ENCODE measurements at places on chromosomes 3 and 15. TPM values are rescaled to one million over a fixed set of nuclear protein-coding genes. Genes with fewer than 3 reads are reported as not detected.

DNA sequence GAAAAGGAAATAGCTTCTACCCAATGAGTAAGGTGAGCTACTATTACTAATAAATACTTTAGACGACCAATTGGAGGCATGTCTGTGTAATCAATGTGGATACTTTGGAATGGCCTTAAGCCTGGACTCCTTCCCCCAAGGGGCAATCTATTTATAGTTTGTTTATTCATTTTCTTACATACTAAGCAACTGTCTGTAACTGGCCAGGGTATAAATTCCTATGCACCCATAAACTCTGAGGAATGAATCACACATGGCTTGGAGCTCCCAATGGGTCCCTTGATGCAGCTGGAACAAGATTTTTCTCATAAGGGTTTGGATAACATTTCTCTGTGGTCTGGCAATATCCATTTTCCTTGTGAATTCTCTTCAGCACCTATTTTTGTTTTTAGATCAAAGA, 506.8 kb downstream of the EDEM1 start:
- DNase-seq = no peak

DNA sequence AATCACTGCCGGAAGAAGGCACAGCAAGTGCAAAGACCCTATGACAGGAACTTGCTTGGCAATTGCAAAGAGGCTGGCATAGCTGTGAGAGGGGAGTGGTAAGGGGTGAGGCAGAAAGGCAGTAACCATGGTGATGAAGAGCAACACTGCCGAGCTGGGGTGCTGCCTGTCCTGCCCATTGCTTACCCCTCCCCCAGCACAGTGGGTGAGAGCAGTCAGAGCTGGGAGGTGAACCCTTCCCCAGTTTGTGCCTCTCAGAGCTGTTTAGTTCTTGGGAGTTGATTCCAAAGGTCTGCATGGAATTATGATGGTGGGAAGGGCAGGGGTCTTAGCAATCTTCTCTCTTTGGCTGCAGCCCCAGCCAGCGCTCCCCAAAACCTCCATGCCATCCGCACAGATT, 8.8 kb downstream of the TYRO3 start:
- DNase-seq = no peak

DNA sequence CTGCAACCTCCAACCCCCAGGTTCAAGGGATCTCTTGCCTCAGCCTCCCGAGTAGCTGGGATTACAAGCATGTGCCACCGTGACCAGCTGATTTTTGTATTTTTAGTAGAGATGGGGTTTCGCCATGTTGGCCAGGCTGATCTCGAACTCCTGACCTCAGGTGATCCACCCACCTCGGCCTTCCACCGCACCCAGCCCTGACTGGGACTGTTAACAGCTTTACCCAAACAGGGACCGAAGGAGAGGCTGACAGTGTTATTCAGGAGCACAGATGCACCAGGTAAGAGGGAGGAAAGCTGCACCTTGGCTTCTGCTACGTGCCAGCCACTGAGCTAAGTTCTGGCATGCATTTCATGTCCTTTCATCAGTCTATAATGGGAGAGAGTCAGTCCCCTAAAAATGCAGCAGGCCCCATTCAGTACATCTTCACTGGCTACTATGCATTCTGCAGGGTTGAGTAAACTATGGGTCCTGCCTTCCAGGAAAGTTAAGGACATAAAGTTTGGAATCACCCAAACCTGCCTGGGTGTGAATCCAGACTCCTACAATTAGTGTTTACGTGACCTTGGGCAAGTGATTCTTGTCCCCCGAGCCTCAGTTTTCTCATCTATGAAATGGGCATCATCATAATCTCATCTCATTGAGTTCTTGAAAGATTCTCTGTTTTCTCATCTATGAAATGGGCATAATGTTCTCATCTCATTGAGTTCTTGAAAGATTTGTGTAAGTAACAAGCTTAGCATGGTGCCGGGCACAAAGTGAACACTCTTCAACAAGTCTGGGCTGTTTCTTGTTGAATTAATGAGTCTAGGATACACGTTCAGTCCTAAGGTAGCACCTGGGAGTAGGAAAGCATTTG, 82.2 kb downstream of the CPN2 start:
- no peak for DNase-seq

- peak; percentile 36 for DNase-seq
These were observed 373.7 kb upstream of the NECTIN3 start for GRCh38 chr3:110697961-110698360.

CHRM5 gene
- total RNA-seq = under 0.01 TPM

GOLGA6L7 gene
- total RNA-seq = not detected

Data from fibroblast of villous mesenchyme (primary cell).